ENCODE measurements at places on chromosomes 5 and 9.
A peak's percentile ranks its signal among the peaks of the same experiment; 100 is the strongest.

DNA sequence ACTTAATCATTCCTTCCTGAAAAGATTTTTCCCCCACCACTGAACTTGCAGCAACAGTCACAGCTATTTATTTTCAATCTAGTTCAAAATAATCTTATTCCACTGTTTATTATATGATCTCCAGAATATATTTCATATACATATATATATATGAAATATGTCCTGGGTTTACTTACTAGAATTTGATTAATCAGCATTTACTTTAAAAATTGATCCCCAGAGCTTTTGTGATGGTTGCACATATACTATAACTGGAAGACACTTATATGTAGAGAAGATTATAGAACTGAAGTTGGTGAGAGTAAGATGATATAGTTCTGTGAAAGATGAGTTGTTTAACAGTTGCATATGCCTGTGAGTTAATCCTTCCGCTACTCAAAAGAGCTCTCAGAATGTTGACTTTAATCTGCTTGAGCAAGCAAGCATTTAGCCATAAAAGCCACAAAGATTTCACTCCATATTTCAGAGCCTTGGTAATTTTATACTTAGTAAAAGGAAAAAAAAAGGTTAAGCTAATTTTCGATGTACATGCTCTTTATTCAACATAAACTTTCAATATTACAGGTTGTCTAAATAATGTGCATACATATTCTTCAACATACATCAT, 399.3 kb upstream of the CDH9 start:
- DNase-seq, result no peak

GRCh38 chr5:35101016-35101415, 53.3 kb upstream of the AGXT2 start:
- no peak for DNase-seq

- DNase-seq, result no peak
Measured at GRCh38 chr5:34552686-34553085, 103.4 kb upstream of the RAI14 start.

- peak; percentile 73 for DNase-seq
Measured at GRCh38 chr9:21110708-21111576, 30.7 kb downstream of the IFNW1 start.

DNA sequence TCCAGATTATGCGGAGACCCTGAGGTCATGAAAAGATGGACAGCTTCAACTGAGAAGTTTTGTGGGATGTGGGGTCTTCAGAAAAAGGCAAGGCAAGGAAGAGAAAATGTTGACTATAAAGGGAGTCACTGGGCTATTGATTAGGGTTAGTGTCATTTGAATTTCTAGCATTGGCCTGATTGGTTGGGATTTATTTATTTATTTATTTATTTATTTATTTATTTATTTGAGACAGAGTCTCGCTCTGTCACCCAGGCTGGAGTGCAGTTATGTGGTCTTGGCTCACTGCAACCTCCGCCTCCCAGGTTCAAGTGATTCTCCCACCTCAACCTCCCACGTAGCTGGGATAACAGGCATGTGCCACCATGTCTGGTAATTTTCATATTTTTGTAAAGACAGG, 279.7 kb downstream of the NTRK2 start:
- DNase-seq, result no peak

GRCh38 chr5:137492331-137492730, 6.8 kb downstream of the SPOCK1 start:
- DNase-seq, result no peak

GRCh38 chr5:9726931-9727330, 96.8 kb upstream of the TAS2R1 start:
- DNase-seq, result no peak

- DNase-seq, result no peak
Measured at GRCh38 chr9:20377790-20378189, 244.5 kb downstream of the MLLT3 start.

DNA sequence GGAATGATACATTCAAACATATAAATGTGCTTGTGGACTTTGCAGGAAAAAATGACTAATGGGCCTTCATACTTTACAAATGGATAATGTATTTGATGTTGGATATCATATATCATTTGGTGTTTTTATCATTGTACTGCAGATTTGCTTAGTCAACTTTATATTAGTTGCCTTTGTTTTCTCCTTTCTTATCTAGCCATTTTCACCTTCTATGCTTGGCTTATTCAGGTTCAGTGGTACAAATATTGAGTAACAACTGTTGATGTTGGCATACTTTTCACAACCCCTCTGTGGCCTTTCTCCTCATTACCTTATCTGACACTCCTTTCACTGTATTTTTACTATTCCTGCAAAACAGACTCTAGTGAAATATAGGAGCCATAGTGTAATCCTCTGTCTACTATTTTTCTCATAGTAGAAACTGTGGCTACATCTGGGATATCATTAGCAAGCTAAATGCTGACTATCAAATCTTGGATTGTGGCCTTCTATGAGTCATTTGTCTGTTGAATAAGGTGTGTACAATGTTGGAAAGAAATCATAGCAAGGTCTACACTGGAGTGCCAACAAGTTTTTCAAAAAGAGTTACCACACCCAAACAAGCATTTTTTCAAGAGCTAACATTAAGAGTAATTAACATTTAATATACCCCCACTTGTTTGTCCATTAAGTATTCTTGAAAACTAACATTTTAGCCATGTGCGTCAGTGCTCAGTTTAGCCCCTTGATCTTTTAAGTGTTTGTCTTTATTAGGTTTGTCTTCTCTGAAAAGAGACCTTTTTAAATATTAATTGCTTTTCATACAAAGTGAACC, 330.1 kb downstream of the ADGRV1 start:
- no peak for DNase-seq

- no peak for DNase-seq
Measured at GRCh38 chr9:89745601-89746376, 141.0 kb downstream of the GADD45G start.

DNA sequence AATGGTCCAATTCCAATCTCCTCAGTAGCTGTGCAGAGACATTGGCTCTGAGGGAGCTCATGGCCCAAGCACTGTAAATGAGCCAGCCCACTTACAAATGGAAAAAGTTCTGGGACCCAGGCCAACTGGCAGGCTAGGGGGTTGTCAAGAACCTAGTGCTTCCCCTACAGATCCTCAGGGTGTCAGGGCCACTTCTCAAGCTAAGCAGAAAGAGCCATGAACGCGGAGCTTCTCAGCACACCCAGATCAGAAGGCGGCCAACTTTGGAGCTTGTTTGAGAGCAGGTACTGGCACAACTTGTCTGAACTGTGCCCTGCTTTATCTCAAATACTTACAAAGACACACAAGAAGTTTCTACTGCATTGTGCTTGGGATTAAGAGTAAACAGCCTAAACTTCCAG, 17.5 kb downstream of the TLE1 start:
- DNase-seq, result no peak

DNA sequence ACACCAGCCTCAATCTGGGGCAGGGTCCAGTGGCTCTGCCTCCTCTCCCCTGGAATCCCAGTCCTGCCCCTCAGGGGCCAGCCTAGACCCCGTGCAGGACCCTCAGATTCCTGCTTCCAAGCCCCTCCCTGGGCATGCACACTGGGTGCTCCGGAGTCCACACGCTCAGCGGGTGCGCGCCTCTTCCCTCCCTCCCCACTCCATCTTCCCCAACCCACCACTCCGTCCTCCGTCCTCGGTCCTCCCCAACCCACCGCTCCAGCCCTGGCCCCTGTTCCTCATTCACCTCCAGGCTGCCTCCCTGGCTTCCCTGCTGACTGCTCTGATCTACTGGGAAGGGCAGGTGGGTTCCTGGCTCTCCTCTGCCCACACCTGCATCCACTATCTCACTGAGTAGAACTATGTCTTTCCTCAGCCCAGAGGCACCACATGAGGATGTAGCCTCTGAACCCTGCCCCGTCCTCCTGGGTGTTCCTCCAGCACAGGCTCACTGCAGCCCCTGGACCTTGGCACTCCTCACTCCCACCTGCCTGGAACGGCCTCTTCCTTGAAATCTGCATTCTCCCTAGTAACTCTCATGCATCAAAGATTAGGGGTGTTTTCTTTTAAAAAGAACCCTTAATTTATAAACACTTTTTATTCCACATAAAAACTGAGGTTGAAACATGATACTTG, 92.8 kb downstream of the CAMSAP1 start:
- no peak for DNase-seq

DNA sequence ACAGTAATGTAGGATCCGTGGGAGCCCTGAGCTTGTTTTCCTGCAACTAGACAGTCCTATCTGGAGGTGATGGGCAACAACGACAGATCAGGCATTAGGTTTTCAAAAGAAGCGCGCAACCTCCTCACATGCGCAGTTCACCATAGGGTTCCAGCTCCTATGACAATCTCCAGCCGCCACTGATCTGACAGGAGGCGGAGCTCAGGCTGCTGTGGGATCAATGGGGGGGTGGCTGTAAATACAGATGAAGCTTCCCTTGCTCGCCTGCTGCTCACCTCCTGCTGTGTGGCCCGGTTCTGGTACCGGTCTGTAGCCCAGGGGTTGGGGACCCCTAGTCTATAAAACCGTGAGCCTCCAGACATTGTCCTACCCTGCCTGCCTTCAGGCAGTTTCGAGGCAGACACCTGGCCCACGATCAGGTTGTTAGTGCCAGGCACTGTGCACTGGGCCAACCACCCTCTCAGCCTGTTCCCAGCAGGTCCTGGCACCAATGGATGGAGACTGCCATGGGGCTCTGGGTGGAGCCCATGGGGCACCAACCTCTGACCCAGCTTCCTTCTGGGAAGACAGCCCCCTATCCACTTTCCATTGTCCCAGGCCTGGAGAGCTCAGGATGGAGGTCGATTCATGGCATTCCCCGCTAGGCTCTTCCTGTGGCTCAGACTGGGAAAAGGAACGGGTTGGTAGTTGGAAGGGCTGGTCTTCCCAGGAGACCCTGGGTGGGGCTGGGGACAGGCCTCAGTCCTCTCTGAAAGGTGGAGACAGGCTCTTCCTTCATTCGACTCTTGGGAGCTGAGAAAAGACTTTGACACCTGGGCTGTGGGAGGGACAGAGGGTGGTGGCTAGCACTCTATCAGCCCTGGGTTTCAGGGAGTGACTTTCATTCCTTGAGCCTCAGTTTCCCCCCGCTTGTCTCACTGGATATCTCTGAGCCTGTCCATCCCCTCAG, 1.7 kb downstream of the ENDOG start:
- DNase-seq, result no peak

DNA sequence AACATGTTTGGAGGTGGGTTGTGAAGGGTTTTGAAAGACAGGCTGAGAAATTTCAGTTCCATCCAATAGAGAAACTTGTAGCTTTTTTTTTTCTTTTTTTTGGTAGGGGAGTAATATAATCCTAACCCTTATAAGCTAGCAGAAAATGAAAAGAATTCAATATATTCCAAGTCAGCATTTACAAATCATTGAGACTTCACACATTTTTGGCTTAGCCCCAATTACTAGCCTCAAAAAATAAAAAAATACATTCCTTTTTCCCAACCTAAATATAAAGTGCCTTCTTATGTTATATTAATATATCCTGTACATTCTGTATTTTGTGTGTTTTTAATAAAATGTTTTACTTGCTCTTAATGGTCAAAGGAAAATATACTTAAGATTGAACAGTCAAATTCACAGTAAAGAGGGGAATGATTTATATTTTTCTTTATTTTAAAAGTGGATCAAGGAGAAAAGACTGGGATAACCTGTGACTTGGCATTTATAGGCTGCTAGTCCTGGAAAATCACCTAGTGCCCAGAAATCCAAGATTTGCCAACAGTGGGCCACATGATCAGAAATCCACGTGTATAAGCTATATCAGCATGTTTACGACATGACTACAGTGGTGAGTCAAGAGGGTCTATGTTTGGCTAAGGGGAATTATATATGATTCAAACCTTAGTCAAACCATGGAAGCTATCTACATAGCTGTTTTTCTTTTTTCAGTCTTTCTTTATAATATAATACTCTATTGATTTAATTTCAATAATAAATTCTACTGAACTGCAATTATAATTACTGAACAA, 14.5 kb downstream of the HACD4 start:
- no peak for DNase-seq

GRCh38 chr9:77158772-77159513, 18.4 kb upstream of the VPS13A start:
- DNase-seq, result no peak

DNA sequence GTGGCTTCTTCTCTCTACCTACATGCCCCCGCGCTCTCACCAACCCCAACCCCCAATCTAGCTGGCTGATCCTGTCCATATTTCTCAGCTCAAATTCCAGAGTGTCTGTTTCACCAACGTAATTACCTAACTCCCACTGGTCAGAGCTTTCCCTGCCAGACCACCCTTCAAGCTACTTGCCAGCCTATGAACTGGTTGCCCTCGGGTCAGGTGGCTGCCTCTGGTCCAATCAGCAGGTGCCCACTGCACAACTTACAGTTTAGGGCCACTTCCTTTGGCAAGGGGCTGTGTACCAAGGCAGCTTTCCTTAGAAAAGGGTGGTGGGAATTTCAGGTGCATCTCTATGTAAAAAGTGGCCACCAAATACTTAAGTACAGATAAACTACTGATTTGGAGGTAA, 92.2 kb upstream of the SLC30A5 start:
- DNase-seq, result no peak

GRCh38 chr5:2752059-2752820, 763 bp upstream of the IRX2 start:
- DNase-seq, result no peak

- no peak for DNase-seq
Measured at GRCh38 chr5:148778882-148779281, 47.5 kb upstream of the ADRB2 start.

DNA sequence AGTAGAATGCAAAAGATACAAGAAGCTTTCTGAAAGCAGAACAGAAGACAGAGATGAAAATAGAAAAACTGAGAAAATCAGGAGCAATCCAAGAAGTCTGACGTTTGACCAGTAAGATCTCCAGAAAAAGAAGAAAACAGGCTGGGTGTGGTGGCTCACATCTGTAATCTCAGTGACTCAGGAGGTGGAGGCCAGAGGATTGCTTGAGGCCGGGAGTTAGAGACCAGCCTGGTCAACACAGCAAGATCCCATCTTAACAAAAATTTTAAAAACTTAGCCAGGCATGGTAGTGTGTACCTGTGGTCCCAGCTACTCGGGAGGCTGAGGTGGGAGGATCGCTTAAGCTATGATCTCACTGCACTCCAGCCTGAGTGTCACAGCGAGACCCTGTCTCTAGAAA, 15.9 kb downstream of the RETREG1 start:
- DNase-seq, result no peak

DNA sequence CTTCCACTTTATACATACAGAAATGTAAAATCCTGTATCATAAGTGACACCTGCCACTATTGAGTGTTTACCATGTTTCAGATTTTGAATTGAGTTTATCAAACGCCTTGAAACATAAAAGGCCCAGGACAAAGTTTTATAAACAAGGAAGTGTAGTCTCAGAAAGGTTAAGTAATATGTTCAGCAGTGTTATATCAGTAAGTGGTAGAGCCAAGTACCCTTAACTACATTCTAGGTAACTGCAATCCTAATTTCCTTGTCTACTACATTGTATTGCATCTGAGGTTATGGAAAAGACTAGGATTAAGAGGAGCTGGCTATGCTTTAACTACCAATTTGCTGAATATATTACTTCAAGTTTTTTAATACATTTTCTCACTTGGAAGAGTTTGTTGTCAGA, 641.6 kb downstream of the LRRC70 start:
- DNase-seq, result no peak

GRCh38 chr5:5983261-5983980, 394.9 kb downstream of the MED10 start:
- DNase-seq, result no peak
